NCI-H748 treated with DMSO at 0.1 percent for 48 hours (cell line): ENCODE measurements at places on chromosomes 2 and 18.

- DNase-seq = no peak
Observed at GRCh38 chr2:40147360-40147759, 304.5 kb downstream of the SLC8A1 start.

GRCh38 chr18:5395860-5396448, 100.4 kb upstream of the ZBTB14 start:
- no peak for DNase-seq

- no peak for DNase-seq
Observed at GRCh38 chr2:9552219-9553178, 3.1 kb downstream of the ADAM17 start.

- DNase-seq = no peak
Observed at GRCh38 chr18:45197526-45197970, 417.7 kb upstream of the SLC14A2 start.

DNA sequence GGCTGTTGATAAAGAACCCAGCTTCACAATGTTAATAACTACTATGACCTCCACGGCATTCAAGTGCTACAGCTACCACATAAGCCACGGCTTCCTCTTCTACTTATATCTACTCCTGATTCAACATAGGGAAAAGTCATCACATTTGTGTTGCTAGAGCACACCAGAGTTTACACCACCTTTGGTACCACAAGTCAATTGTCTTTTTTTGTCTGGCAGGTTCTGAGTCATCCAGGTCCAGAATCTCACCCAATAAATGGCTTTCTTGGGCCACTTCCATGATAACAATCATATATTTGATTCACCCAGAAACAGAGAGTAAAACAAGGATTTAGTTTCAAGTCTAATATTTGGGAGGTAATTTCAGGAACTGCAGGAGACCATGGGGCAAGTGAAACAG, 480.2 kb downstream of the TMX3 start:
- no peak for DNase-seq

DNA sequence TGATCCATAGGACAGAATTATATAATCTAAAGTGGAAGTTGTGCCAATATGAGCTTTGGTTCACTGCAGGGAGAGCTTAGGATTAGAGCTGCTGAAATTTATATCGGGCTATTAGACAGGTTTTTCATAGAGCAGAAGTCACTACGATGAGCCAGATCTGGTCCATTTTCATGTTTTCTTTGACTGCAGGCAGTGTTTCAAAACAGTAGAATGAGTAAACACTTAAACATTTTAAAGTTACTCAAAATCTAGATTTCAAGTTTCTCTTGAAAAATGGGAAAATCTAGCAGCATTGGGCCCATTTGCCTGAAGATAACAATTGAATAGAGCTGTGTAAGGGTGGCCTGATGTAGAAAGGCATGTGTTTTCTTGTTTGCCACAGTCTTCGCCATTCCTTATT, 14.5 kb upstream of the ADAM23 start:
- no peak for DNase-seq

DNA sequence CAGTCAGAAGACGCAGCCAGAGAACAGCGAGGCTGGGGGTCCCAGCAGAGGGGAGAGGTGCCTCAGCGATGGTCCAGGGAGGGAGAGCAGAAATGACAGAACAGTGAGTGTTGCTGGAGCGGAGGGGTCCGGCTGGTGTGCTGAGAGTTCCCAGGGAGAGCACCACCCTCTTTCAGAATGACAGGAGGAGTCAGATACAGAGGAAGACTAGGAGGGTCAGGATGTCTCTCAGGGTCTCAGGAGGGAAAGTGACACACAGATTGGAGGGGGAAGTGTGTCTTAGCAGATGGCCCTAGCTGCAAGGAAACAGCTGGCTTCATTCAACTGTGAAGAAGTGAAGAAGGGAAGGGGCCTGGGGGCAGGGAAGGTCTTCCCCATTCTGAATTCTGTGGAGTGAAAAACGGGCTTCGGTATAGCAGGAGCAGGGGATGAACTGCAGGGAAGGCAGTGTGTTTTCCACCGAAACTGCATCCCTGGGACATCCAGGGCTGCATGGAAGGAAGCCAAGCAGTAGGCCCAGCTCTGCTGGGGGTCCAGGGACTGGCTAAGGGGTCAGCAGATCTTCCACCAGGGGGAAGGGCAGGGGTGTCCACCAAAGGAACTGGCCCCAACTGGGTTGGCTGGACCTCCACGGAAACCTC, 90.0 kb upstream of the OTOS start:
- DNase-seq = no peak

DNA sequence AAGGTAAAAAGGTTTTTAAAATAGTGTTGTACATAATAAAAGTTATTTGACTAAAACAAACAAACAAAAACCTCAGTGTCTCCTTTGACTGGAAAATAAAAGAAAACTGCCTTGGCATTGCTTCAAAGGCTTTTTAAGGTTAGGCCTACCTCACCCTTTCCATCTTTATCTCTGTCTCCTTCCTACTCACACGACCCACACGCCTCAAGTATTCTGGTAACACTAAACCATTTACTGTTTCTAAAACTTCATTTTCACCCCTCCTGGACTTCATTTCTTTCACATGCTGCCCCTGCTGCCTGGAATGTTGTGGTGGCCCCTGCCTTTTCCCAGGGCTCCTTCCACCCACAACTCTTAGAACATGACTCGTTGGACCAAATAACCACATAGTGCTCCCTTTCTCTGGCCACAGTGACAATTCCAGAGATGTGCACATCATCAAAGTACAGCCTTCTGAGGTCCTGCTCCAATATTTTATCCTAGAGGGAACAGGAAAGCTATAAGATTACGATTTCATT, 54.0 kb downstream of the ERBB4 start:
- DNase-seq = no peak

DNA sequence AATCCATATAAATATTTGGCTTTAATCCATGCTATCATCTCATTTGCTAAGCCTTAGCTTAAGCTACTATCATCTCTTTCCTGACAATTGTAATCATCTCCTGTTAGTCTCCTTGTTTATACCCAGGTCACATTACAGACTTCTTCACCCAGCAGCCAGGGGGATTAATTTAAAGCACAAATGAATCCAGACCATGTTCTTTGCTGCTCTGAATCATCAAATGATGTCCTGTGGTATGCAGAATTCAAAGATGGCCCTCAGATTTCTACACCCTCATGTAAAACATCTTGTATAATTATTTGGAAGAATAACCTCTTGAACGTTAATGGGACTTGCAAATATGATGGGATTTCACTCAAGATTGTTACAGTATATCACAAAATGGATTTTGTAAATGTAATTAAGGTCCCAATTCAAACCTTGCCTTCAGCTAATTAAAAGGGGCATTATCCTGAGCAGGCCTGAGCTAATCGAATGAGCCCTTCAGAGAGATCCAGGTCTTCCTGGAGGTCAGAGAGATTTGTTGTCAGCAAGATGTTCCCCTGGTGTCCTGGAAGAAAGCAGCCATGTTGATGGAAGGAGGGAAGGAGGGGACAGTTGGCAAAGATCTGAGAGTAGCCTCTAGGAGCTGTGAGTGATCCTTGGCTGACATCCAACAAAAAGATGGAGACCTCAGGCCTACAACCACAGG, 241.1 kb upstream of the MMADHC start:
- no peak for DNase-seq

- DNase-seq = no peak
Observed at GRCh38 chr2:9554921-9555296, 721 bp downstream of the ADAM17 start.

- DNase-seq = no peak
Observed at GRCh38 chr2:112157472-112157871, 19.3 kb downstream of the FBLN7 start.

GRCh38 chr2:228039752-228040534, 141.5 kb downstream of the SPHKAP start:
- no peak for DNase-seq

DNA sequence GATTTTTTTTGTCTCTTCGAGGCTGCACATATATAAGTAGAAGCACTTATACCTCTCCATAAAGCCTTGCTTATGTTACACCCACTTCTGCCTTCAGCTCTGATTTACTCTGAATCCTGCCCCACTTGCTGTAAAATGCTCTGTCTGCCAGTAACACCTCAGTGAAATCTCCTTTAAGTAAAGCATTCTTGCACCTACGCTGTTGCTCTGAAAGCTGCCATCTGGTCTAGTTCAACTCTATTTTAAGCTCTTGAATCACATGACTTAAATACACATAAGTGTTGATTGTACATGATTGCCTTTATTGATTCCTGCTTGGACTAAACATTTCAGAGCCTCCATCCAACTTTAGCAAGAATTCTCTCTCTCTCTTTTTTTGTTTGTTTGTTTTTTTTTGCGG, 609.0 kb upstream of the CELF4 start:
- peak; percentile 56 for DNase-seq

DNA sequence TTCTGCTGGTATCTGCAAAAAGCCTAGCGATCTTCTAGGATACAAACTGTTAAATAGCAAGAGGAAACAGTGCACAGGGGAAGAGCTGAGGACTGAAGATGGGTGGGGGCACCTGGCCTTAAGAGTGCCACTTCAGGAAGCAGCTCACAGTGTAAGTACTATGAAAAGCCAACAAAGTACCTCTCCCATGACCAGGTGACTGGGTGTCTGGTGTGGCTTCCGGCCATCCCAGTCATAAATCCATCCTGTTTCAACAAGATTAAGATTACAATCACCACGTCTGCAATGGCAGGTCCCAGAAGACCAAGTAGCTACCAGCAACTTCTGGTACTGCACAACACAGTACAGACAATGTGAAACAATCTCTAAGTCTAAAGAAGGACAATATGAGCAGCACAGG, 15.9 kb downstream of the ERFE start:
- DNase-seq = no peak

- no peak for DNase-seq
Observed at GRCh38 chr18:62754026-62754425, 38.7 kb downstream of the PHLPP1 start.

DNA sequence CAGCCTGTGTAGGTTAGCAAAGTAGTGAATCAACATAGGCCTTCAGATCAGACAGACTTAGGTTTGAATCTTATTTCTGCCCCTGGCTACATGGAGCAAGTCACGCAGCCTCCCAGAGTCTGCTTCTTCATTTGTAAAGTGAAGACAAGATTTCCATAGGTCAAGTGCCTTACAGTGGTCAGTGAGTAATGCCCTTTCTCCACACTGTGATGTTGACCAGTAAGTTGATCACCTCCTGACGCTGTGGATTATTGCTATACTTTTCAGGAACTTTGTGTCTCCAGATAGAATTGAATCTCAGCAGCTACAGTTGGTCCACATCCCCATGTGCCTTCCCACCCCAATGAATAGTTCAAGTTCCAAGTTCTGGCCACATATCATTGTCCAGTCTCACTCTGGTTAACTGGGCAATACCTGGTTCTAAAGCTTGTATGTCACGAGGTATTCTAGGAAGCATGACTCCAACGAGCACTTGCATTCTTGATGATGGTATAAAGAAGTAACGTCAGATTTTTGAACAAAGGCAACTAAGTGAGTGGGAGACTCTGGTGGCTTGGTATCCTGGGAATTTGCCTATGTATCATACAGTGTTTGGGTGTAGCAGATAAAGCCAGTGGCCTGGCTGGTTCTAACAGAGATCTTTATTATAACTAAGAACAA, 2.1 kb upstream of the CLIP4 start:
- no peak for DNase-seq

- no peak for DNase-seq
Observed at GRCh38 chr18:39345321-39345720, 1779.7 kb upstream of the CELF4 start.

DNA sequence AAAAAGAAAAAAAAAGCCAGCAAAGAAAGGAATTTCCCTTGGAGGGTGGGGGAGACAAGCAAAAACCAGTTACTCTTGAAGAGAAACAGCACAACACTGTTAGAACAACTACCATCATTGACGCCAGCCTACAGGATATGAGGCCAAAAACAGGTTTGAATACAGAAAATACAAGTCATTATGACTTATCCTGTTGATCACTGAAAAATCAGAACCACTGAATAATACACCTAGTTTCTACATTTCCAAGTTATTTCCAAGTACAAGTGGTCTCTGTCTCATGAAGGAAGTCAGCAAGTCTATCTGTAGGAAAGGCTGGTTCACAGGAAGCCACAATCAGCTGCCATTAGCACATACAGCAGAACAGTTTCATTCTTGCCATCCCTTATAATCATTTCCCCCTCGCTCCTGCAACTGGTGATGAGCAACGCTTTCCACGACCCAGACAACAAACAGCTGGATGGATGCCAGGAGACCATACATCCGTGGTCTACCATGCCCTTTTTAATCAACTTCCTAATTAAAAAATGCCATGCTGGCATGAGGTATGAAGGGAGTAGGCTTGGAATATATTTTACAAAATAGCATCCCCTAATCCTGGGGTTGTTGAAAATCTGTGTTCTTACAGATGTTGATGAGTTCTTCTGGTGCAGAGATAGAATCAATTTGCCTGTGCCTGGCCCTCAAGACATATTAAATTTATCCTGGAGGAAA, 10.4 kb downstream of the MYT1L start:
- DNase-seq = peak; percentile 77

DNA sequence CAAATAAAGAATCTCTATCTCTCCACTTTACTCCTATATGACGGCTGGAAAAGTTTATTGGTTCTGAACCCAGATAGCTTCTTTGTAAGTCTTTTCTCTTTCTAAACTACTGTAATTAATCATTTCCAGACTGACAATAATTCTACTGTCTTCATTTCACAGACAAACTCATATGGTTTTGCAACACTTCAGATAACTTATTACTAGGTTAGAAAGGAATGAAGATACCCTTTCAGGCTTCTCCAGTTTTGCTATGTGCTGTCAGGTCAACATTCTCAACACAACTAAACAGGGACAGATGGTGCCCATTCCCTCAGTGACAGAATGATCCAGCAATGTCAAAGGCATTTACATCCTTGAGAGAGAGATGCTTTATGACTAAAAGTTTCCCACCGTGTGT, 198.5 kb upstream of the ITGA4 start:
- no peak for DNase-seq

GRCh38 chr2:167652401-167652800, 595.0 kb downstream of the STK39 start:
- no peak for DNase-seq

DNA sequence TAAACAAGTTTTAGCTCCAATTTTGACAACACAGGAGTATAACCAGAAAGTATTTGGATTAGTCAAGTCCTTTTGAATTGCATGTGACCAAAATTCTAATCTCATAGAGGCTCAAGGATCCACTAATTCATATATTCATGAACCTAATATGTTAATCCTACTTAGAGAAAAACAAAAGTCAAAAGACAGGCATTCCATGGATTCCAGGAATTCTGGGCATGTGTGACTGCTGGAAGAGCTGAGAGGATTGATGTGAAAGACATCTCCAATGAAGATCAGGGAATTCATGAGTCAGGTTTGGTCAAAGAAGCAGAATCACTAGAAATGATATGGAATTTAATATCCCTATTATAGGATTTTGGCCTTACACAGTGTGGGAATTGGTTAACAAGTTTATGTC, 1494.6 kb upstream of the DDX18 start:
- no peak for DNase-seq

- DNase-seq = no peak
Observed at GRCh38 chr2:43745457-43745856, 28.4 kb upstream of the DYNC2LI1 start.

DNA sequence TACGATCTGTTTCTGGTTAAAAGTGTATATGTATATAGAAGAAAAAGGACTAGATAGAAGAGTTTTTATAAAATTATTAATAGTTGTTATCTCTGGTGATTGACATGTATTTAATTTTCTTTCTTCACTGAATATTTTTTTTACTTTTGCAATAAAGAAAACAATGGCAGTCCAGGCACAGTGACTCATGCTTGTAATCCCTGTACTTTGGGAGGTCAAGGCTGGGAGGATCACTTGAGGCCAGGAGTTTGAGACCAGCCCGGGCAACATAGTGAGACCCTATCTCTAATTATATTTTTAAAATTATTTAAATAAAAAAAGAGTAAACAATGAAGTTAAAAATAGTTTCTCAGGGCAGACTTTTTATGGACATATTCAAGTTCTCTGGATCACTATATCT, 114.7 kb downstream of the FAM117B start:
- DNase-seq = no peak

GRCh38 chr2:159169187-159169586, 117.3 kb downstream of the WDSUB1 start:
- DNase-seq = no peak
